NCI-H748 treated with DMSO at 0.1 percent for 48 hours (cell line): ENCODE measurements at places on chromosomes 5 and 9.

DNA sequence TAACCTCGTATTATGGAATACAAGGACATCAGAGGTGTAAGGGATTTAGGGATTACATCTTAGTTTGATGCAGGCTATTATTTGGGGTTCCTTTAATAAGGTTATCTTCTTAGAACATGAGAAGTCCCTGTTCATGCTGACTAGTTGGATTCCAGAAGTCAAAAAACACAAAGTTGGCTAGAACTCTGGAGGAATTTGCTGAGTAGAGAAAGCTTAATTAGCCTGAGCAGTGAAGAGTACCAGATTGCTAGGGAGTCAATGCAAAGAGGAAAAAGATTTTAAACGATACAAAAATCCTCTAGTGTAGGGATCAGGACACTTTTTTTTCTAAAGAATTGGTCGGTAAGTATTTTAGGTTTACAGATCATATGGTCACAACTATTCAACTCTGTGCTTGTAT, 1872.5 kb upstream of the C9orf72 start:
- no peak for DNase-seq

GRCh38 chr5:120155873-120156272, 308.2 kb upstream of the PRR16 start:
- no peak for DNase-seq

DNA sequence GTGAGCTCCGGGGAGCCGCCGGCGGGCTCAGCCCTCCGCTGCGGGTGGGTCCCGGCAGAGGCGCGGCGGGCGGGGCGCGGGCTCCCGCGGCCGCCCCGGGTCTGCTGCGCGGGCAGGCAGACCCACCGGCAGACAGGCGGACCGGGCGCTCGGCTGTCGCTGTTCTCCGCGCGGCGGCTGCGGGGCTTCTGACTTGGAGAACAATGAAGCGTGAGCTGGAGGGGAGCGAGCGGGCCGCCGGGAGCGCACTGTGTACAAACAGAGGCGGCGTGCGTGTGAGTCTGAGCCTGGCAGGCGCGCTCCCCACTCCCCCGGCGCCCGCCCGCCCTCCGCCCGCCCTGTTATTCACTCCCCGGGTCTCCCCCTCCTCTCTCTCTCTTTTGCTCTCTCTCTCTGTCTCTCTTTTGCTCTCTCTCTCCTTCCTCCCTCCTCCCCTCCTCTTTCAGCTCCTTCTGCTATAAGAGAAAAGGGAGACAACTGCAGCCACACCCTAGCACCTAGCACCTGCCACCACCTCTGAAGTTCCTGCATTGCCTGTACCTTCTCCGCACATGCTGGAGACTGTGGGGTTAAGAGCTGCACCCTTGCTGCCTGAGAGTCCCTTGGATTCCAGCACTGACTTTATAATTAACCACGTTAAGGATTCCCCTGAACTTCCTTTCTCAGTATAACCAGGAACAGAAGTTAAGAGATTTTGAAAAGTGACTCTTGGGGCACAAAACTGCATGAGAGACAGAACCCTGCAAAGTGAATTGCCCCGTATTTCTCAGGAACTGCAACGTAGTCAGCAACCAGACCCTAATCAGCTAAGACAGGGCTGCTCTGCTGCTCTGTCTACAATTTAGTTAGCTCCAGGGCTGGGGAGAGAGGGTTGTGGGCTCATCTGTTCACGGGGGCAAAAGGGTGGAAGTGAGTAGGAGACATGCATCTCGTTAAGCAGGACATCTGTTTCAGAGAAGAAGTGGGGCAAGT, at the start of gene EDIL3:
TSS of gene EDIL3 (minus strand) at position 277 of the 972 bp plus-strand sequence. CDS start 506 bp downstream, outside the sequence.
- peak; percentile 63 for DNase-seq

- DNase-seq = no peak
These were observed 190.6 kb downstream of the DAB2IP start for GRCh38 chr9:121841771-121842611.

GRCh38 chr9:89802781-89803355, 198.1 kb downstream of the GADD45G start:
- DNase-seq = no peak

DNA sequence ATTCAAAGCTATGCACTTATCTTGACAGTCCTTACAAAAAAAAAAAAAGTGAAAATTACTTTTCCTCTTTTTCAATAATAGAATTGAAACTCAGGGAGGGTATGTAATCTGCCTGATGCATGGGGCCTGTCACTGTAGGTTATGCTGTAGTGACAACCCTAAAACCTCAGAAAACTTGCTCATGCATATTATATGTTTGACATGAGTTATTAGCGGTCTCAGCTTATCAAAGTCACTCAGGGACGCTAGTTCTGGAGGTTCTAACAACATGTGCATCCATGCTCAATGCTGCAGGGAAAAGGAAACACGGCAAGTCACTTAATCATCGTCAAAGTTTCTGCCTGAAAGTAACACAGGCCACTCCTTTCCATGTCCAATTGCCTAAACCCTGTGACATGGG, 78.4 kb upstream of the TMEM252 start:
- no peak for DNase-seq

GRCh38 chr5:7261049-7261448, 134.9 kb upstream of the ADCY2 start:
- peak; percentile 91 for DNase-seq

DNA sequence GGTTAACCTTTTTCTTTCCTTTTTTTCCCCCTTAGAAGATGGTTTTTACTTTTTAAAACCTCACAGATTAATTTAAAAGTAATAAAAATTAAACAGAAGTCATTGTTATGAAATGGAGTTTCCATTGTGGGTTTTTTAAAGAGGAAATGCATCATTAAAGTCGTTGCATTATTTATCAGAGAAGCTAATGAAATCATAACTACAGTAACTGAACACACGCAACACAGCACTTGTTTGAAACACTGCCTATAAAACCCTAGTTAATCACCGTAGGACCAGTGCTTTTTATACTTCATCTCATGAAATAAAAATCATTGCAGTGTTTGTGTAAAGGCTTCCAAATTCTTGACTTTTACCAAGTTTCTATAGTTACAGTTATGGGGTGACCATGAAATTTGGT, 82.4 kb upstream of the NTRK2 start:
- no peak for DNase-seq
